ENCODE measurements at places on chromosomes 4 and X.
A peak's percentile ranks its signal among the peaks of the same experiment; 100 is the strongest.

- no peak for DNase-seq
Measured at GRCh38 chr4:96708766-96709165, 868.9 kb downstream of the PDHA2 start.

DNA sequence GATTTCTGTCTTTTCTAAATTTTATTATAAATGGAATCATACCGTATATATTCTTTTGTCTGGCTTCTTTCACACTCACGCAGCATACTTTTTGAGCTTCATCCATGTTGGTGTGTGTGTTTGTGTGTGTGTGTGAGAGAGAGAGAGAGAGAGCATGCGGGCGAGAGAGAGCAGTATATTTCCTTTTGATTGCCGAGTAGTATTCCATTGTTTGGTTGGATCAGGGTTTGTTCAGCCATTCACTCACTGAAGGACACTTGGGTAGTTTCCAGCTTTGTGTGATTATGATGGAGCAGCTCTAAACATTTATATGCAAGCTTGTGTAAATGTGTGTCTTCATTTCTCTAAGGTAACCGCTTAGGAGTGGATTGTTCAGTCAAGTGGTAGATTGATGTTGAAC lies 3.1 kb upstream of the L1CAM start:
- DNase-seq: no peak

DNA sequence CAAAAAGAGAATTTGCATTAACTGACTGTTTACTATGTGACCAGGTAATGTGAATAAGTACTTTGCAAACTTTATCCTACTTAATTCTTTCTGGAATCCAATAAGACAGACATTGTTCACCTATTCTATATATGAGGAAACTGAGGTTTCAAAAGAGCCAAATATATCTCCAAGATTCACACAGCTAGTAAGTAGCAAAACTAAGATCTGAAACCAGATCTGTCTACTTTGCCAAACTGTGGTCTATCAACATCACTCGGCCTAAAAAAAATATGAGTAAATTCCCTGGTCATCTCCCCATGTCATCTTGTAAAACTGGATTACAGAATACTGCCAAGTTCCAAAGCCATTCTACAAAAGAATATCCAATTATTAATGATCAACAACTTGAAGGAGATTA lies 52.8 kb downstream of the ANAPC10 start:
- no peak for DNase-seq

GRCh38 chrX:152817078-152817764 lies 13.3 kb downstream of the CETN2 start:
- peak; percentile 81 for DNase-seq

DNA sequence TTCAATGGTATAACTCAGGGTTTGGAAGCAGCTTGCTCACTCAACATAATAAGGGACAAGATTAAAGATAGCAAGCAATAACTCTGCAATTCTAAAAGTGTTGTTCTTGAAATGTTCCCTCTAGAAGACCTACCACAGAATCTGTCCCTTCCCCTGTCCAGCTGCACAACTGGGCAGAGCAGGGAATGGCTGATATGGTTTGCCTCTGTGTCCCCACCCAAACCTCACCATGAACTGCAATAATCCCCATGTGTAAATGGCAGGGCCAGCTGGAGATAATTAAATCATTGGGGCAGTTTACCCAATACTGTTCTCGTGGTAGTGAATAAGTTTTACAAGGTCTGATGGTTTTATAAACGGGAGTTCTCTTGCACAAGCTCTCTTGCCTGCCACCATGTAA lies 19.1 kb downstream of the PRDM5 start:
- no peak for DNase-seq

GRCh38 chrX:24245202-24245601 lies 68.7 kb downstream of the SUPT20HL2 start:
- no peak for DNase-seq

- DNase-seq: no peak
Measured at GRCh38 chr4:100290585-100290984, 100.3 kb upstream of the DDIT4L start.

GRCh38 chr4:75004755-75005668 lies 72.1 kb downstream of the PARM1 start:
- no peak for DNase-seq

GRCh38 chrX:130415201-130415600 lies 13.4 kb downstream of the RBMX2 start:
- DNase-seq: no peak

DNA sequence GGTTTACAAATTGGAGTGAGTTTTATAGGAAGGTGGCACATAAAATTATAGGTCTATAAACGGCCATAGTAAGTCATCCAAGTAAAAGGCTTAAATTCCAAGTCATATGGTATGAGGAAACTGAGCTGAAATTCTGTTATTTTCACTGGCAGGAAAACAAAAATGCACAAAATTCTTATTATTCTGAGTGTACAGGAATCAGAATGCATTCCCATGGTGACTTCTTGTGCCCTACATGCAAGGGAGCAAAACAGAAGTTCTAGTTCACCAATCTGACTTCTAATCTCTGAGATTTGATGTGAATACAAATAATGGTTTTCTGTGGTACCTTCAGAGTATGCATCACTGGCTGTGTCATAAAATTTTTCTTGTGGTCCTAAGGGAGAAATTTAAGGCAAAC lies 102.9 kb downstream of the CLCN4 start:
- no peak for DNase-seq

GRCh38 chrX:40470830-40471429 lies 109.8 kb upstream of the ATP6AP2 start:
- no peak for DNase-seq
